ENCODE measurements at places on chromosomes 13 and 19.

- no peak for DNase-seq
These were observed 126.7 kb downstream of the MAB21L1 start for GRCh38 chr13:35349673-35350278.

DNA sequence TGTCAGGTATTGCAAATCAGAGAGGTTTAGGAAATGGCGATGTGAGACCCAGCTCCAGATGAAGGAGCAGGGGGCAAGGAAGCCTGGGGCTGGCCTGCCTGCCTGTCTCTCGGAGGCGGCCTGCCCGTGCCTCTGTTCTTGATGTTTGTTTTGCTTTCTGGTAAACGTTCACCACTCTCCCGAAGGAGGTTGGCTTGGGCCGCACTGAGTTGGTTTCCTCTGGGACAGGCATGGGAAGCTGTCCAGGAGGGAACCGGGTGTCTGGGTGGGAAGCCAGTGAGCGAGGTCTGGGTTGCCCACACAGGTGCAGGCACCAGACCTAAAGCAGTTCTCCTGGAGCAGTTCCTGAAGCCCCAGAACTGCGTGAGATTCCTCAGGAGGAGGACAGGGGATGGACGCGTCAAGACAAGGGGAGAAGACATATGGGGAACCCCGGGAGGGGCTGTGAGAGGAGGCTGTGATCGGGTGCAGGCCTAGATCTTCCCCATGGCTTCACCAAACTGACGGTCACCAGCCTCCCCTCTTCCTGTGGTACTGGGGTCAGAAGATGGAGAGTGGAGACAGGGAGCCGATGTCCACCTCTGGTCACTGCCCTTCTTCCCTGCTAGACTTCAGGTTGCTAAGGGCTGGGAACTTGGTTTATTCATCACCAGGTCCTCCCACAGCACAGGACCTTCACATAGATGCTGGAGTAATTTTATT is 15.2 kb downstream of the COL4A2 start:
- DNase-seq = no peak

GRCh38 chr13:37741536-37741935 is 128.0 kb downstream of the TRPC4 start:
- no peak for DNase-seq

DNA sequence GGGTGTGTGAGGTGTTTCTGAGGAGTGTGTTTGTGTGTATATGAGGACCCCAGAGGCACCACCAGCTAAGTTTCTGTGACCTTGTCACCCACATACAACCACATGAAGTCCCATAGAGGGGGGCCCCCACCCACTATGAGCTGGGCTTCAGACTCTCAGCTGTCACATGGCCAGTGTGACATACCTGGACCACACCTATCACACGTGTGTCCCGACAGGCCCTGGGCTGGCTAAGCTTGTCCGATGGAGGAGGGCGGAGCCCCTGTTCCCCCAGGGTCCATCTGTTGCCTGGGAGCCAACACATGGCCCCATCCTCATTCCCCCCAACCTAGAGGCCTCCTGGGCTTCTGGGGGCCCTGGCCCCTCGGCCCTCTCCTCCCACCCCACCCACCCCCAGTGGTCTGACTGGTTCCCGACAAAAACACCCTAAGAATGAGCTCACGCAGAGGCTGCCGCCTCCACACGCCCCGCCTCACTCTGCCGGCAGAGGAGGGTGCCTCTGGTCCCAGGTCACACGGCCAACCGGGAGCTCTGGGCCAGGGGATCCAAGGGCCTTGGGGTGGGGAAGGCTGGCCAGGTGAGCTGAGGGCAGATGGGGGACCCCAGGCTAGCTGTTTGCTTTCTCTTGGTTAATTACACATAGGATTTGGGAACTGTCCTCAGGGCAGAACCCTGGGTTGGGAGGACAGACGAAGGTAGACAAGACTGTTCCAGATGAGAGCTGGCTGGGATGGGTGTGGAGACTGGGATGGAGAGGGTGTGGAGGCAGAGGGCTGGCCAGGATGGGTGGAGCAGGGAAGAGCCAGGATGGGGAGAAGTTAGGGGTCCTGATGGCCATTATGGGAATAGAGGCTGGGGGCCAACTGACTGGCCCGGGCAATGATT is 4.3 kb downstream of the KLC3 start:
- DNase-seq = no peak

GRCh38 chr13:34300559-34300958 is 482.6 kb downstream of the RFC3 start:
- DNase-seq = no peak

- no peak for DNase-seq
These were observed 29.3 kb downstream of the CBY2 start for GRCh38 chr13:45731455-45731854.

GRCh38 chr13:52707375-52707774 is 32.2 kb downstream of the CNMD start:
- no peak for DNase-seq

GRCh38 chr19:5592531-5593342 is 25.0 kb upstream of the TINCR start:
- no peak for DNase-seq

- no peak for DNase-seq
These were observed 15.9 kb downstream of the HNRNPM start for GRCh38 chr19:8460516-8461298.

GRCh38 chr19:40234429-40235237 is 8.1 kb upstream of the CCNP start:
- DNase-seq = no peak
